Thymus (tissue), 14 donors: ENCODE measurements at places on chromosomes 7 and 10.

DNA sequence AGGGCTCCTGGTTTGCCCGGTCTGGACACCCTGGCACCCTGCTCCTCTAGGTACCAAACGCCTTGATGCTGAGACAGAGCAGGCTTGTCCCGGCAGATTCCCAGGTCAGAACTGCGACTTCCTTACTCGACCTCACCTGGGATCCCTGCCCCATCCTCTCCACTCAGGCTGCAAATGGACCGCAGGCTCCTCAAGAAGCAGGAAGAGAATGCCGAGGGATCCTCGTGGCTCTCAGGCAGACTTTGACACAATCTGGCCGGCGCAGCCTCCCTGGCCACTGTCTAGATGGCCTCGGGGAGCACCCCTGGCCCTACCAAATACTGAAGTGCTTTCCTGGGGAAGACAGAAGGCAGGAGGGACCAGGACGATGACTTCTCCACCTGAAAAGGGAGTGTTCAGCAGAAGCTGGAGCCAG is 421 bp upstream of the NODAL start:
- no peak for DNase-seq

- DNase-seq, result no peak
These were observed 250.6 kb upstream of the GPR26 start for GRCh38 chr10:123415523-123415922.

GRCh38 chr7:152081088-152081487 is 55.6 kb downstream of the GALNT11 start:
- DNase-seq, result no peak

DNA sequence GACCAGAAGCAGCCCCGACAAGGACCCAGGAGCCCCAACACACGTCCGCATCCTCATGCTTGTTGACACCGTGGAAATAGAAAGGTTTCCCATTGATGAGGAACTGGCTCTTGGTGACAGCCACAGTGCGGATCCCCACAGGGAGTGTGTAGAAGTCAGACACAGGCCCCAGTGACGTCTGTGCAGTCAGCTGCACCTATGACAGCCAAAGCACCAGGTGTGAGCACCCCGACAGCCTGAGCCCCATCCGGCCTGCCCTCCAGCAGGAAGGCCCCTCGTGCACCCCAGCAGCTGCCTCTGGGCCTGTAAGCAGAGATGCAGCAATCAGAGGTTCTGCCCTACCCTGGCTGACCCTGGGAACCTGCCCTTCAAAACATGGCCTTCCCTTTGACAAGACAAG is 7.1 kb downstream of the GUSB start:
- DNase-seq, result no peak

- no peak for DNase-seq
These were observed 42.4 kb upstream of the FAM20C start for GRCh38 chr7:149791-150636.

GRCh38 chr7:116030651-116031276 is at the start of gene TFEC:
Gene TFEC (minus strand): TSS chr7:116030763. CDS start chr7:115984441, 46,322 bp downstream.
- DNase-seq, result no peak

DNA sequence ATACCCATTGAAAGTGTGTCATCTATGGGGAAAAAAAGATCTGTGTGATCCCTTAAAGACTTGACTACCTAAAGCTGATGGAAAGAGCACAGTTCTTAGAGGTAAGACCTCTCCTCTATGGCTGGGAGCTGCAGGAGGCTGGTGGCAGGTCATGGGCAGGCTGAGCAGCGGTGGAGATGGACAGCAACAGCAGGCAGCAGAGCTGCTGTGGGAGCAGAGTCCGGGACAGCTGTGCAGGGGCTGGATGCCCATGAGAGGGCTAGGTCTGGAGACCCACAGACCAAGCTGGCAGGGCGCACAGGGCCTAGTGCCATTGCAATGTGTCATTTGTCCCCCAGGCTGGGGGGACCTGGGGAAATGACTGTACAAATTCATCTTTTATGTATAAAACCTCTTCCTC is 13.4 kb upstream of the EPHA1 start:
- no peak for DNase-seq

GRCh38 chr7:66558660-66559465 is 69.8 kb upstream of the KCTD7 start:
- no peak for DNase-seq

DNA sequence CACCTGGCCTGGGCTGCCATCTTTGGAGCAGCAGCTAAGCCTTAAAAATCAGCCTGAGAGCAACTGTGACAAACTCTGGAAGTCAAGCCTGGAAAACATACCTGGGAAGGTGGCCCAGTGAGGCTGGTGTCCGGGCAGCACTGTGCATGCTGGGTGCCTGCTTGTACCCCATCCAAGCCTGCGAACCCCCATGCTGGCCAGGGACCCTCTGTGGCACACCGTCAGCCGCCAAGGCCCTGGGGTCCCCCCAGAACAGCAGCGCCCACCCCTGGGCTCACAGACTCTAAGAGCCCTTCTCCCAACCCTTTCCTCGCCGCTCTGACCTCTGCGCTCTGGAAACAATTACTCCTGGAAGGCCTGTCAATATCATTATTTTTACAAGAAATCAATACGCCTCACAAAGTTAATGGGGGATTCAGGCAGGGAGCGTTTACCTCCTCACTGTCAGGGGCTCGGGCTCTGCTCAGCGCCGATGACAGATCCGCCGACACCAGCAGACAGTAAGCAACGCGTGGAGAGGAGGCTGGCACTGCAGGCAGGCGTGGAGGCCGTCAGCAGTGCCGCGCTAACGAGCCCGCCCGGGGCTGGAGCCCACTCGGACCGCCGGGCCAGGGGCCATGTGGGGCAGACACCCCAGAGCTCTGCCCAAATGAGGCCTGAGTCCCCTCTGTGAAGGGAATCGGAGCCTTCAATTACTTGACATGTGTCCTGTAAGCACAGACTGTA is 54.4 kb downstream of the EBF3 start:
- no peak for DNase-seq

- no peak for DNase-seq
These were observed 8.2 kb downstream of the TRA2A start for GRCh38 chr7:23523486-23524075.

DNA sequence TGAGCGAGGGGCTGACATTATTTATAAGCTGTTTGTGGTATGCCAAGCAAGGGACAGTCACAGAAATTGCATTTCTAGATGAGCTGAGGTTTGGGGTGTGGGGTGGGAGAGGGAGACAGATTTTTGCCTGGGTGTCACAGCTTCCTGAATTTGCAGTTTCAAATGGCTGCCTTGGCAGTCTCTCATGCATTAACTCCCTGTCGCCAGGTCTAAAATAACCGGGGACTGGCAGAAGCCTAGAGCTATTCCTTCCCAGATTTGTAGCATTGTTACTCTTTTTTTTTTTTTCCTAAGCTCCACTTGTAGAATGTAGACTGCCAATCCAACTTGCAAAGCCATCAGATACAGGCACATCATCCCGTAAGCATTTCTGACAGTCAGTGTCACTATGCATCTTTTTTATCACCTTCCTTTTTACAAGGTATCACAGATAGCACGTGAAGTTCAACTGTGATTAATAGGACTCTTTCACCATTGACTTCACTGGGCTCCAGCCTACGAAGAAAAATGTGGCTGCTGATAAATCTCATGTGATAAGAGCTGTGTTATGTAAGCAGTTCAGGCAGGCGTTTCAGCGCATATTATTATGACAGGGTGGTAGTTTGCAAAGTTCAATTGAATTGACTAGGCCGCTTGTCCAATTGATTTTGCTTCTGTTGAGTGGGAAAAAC is 130.7 kb upstream of the CELF2 start:
- no peak for DNase-seq

DNA sequence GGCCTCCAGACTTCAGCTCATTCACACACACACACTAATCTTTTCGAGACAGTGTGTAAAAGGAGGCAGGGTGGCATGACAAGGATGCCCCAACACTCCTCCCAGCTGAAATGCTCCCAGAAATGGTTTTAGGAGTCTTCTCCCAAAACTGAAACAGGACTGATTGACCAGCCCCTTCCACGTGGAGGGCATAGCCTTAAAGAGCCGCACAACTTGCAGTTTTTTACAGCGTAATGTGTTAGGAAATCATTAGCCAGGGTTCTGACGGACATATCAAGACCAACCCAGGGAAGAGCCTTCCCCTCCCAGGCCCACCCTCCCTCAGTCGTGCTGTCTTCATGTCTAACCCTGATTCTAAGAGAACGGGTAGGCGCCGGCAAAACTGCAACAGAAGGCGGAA is 224.6 kb downstream of the TNS3 start:
- DNase-seq, result no peak

- DNase-seq, result no peak
These were observed 922 bp downstream of the CXCL12 start for GRCh38 chr10:44383749-44384600.

- DNase-seq, result no peak
These were observed 10.7 kb upstream of the SPOCK2 start for GRCh38 chr10:72098836-72099599.

DNA sequence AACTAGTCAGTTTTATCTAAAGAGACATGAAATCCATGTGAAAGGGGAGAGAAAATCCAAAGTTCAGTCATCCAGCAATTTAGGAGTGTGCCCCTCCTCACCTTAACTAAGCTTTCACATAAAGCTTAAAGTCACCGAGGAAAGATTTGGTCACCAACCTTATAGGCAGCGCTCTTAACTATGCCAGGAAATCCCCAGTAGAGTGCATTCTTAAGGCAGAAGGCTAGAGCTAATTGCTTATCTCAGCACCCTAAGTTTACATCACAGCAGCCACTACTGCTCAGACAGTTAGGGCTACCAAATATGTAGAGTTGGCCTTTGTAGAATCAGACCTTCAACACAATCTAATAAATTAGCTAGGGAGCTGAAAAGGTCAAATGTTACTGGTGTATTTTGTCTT is 47.9 kb downstream of the MTPN start:
- DNase-seq, result no peak

- no peak for DNase-seq
These were observed 9.5 kb upstream of the RBM20 start for GRCh38 chr10:110634527-110635209.

- DNase-seq, result no peak
These were observed 28.1 kb downstream of the CSGALNACT2 start for GRCh38 chr10:43166207-43166879.

DNA sequence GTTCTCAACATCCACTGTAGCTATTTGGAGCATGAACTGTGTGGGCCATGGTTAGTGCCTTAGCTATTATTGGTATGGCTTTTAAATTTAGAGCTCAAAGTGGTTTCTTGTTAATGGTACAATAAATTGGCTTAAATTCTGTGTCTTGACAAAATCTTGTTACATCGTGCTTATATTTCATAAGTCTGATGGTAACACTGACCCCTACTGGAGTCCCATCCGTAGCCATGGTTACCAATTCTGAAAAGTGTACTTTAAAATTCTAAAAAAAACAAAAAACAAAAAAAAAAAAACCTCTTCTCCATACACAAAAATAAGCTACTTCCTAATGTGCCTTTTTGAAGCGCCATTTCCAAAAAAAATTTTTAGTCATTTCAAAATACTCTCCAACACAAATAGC is 6.4 kb upstream of the RPP30 start:
- DNase-seq, result no peak

GRCh38 chr10:4647109-4647785 is 178.8 kb upstream of the AKR1E2 start:
- no peak for DNase-seq

GRCh38 chr10:42969909-42970308 is 107.0 kb upstream of the RET start:
- no peak for DNase-seq

DNA sequence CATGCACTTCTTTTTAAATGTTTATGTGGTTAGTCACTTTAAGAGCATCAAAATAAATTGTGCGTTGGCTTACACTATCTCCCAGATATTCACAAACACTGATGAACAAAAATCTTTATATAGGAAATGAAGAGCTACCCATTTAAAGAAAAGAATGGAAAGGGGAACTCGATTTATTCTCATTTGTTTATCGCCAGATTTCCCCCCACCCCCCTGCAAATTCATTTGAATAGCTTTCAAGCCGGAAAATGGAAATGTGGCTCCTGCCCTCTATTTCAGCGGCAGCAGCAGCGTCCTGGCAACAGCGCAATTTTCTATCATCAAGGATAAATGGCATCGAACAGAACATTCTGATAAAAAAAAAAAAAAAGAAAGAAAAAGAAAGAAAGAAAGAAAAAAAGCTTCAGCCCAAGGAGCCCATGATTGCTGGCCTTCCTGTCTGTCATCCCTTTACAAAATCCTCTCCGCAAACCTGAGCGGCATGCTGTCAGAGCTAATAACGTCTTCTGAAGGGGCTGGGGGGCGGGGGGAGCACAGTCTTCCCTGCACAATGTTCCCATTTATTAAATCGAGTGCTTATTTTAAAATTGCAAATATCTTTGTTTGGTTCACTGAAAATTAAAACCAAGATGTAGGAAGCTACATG is 13.7 kb upstream of the DLX6 start:
- DNase-seq, result no peak

DNA sequence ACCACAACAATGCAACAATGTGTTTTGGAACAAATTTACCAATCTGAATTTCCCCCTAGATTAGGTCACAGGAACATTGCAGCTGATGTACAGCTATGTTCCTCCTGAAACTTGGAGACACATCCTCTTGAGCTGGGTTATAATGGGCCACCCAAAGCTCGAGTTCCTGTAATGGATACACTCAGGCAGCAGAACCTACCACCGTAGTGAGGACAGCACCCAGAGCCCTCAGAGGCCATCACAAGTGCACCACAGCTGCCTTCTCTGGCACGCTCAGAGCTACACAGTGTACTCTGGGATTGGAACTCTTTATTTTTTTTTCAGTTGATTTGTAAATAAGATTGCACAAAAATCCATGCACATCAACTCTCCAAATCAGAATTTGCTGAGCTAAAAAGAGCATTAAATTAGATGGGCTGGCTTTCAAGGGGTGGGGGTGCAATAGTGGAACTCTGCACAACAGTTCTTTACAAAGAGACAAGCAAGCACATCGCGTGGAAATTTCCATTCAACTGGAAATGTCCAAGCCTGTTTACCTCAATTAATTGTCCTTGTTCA is 56.7 kb downstream of the EGFR start:
- no peak for DNase-seq

- DNase-seq, result no peak
These were observed 267.9 kb downstream of the SUGCT start for GRCh38 chr7:40402661-40403060.

GRCh38 chr10:93703066-93703465 is 674 bp upstream of the FRA10AC1 start:
- DNase-seq, result no peak

- DNase-seq, result peak; percentile 56
These were observed 5.0 kb upstream of the GBX1 start for GRCh38 chr7:151172273-151173141.

DNA sequence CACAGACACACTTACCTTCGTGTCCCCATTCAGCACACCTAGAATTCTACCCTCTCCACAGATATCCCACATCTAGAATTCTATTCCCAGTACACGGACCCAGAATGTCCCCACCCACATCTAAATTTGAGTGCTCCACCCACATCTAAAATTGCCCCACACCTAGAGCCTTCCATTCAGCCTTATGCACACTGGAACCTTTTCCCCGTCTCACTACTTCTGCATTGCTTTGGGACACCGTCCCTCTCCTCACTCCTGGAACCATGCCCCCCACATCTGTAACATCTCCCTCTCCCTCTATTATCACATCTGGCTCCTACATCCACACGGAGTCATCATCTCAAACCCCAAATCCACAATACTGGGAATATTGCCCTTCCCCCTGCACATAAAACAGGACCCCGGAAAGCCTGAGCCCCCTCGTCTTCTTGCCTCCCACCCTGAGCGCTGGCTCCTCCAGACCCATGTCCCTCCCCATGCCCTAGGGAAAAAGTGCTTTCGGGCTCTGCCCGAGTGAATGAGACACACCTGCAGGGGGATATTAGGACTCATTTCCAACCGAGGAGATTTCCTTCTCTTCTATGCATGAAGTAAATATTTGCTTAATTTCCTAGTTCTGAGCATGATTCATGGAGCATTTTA is 125.8 kb upstream of the UNC5B start:
- no peak for DNase-seq

GRCh38 chr7:108629651-108630400 is 60.2 kb downstream of the DNAJB9 start:
- DNase-seq, result no peak
